CD8-positive, alpha-beta T cell (primary cell): ENCODE measurements at places on chromosomes 12 and 14.

DNA sequence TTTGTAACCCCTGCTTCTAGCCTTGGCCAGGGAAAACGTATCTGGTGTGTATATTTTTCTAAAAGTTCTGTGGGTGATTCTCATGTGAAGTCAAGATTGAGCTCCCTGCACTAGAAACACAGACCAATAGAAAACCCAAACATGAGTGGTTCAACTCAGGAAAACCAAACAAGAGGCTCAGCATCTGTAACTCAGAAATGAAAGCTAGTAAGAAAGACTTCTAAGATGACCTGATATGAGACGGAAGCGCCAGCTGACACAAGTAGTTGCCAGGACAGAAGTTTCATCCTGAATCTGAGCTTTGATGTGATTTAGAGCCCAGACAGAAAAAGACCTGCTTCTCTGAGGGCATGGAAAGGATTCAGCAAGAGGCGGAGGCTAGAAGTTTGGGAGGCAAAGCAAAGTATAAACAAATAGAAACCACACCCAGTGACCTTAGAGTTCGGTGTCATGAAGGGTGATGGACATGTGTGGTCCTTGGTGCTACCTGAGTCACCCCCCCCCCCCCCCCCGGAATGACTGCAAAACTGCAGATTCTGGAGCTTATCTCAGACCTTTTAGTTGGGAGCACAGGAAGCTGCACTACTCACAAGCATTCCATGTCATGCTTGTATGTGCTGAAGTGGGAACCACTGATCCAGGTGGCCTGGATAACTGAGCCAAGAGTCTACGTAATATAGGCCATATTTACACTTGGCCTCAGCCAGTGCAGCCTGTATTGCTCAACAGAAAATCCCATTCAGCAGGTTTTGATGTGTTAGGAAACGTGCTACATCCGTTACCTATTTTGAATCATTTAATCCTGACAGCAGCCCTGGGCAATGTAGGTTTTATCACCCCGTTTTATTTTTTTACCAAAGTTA lies 191.3 kb downstream of the ANO6 start:
- no peak for DNase-seq

DNA sequence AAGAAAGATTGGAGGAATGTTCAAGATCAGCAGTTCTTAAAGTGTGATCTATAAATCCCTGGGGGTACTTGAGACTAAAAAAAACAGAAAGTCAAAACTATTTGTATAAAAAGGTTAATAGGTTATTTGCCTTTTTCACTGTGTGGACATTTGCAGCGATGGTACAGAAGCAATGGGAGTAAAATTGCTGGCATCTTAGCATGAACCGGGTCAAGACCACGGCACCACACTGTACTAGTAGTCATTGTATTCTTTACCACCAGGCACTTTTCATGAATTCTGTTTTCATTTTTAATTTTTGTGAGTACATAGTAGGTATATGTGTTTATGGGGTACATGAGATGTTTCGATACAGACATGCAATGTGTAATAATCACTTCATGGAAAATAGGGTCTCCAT lies 126.2 kb downstream of the IPO8 start:
- DNase-seq, result no peak

- no peak for DNase-seq
These were observed 39.5 kb downstream of the PPHLN1 start for GRCh38 chr12:42365486-42365885.

- DNase-seq, result no peak
These were observed 25.3 kb downstream of the IGF1 start for GRCh38 chr12:102454808-102455760.

- no peak for DNase-seq
These were observed 90.8 kb downstream of the LGMN start for GRCh38 chr14:92657457-92658142.

- no peak for DNase-seq
These were observed 23.9 kb downstream of the FAM181A start for GRCh38 chr14:93950948-93951634.

GRCh38 chr12:2138871-2139308 lies 86.1 kb downstream of the CACNA1C start:
- no peak for DNase-seq

- no peak for DNase-seq
These were observed 141.3 kb upstream of the HIF1A start for GRCh38 chr14:61553730-61554641.

- DNase-seq, result no peak
These were observed 56.0 kb downstream of the ELK3 start for GRCh38 chr12:96250119-96250685.

DNA sequence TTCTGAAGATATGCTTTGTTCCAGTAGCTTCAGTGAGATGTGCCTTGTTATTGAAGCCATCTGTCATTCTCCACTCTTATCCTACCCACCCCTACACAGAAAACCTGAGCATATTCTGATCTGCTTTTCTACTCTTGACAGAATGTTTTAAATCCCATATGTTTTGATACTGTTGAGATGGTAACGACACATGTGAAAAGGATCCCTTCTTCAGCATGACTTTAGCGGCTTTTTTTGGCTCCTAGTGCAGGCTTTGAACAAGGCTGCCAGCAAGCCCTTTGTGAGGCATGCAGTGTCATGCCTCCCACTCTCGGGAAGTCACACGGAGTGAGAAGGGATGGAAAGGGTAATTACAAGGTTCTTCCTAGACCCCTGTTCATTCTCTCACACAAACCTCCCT lies 228.8 kb upstream of the RGS6 start:
- DNase-seq, result no peak

DNA sequence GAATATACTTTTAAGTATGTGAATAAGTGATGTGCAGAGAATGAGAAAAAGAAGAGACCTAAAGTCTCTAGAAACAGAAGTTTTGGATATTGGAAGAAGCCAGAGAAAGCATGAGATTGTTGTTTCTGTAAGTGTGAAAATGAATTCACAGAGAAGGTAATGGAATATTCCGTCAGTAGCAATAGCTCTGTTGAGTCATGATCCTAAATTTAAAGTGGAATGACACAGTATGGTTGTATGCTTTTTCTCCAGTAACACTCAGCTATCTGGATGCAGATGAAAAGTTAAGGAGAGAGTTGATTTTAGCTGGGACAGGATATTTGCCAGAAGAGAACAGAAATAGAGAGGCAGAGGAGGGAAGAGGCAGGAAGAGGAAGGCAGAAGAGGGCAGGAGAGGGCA lies 1166.3 kb downstream of the GALC start:
- no peak for DNase-seq

DNA sequence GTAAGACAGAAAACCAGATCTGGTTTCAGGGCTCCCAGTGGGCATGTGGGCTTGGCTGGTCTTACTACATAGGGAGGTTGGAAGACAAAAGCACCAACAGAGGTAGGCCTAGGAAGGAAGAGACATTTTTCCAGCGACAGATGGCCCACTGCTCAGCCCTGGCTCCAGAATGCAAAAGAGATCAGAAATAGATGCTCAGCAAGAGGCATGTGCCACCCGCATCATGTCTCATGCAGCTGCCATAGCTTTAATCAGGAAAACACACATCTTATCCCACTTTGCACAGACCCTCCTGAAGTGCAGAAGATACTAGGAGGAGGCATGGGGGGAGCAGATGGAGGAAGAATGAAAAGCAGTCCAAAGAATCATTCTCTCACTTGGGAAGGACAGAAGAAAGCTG lies 25.3 kb downstream of the VASH1 start:
- DNase-seq, result no peak

- DNase-seq, result no peak
These were observed 348.4 kb downstream of the BCL11B start for GRCh38 chr14:98923596-98923995.

- peak; percentile 60 for DNase-seq
These were observed 39.4 kb upstream of the PPP2R5C start for GRCh38 chr14:101721951-101722661.

DNA sequence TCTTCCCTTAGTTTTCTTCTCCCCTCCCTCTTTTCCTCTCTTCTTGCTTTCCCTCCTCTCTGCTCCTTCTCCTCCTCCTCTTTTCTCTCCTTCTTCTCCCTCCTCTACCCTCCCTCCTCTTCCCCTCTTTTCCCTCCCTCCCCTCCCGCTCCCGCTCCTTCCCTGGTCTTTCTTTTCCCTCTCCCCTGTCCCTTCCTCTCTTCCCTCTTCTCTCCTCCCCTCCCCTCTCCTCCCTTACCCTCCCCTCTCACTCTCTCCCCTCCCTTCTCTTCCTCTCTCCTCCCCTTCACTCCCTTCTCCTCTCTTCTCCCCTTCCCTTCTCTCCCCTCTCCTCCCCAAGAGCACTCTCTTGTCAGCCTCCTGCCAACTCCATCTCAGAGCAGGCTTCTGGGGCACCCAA lies 17.4 kb upstream of the FBXO21 start:
- DNase-seq, result no peak

DNA sequence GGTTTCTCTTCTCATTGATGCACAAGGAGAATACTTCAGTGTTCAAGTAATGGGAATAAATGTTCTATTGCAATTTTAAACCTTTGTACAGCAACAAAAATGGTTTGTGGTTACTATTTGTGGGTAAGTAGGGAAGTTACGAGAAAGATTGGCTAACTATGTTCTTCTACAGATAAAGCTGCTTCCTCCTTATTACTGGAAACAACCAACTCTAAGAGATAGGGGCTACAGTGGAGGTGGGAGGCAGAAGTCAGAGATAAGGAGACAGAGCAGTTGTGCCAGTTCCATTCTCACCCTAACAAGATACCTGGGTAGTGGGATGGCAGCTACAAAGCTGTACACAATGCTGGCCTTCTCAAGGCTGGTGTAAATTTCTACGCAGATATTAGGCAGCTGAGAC lies 16.2 kb downstream of the NOXRED1 start:
- DNase-seq, result no peak

DNA sequence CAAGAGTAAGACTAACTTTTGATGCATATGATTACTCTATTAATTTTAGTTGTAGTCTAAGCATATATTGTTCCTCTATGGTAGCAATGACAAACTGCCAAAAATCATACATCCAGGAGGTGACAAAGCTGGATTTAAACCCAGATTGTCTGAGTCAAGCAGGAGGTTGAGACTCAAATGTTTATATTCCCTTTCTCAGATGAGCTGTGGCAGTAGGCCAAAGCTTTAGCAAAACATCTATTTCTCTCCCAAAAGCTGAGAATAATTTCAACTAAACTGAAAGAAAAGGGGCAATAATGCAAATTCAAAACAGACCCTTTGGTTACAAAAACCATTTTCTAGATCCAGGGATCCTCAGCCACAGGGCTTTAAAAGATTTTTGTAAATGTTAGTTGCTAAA lies 173.6 kb downstream of the SEC23A start:
- no peak for DNase-seq

DNA sequence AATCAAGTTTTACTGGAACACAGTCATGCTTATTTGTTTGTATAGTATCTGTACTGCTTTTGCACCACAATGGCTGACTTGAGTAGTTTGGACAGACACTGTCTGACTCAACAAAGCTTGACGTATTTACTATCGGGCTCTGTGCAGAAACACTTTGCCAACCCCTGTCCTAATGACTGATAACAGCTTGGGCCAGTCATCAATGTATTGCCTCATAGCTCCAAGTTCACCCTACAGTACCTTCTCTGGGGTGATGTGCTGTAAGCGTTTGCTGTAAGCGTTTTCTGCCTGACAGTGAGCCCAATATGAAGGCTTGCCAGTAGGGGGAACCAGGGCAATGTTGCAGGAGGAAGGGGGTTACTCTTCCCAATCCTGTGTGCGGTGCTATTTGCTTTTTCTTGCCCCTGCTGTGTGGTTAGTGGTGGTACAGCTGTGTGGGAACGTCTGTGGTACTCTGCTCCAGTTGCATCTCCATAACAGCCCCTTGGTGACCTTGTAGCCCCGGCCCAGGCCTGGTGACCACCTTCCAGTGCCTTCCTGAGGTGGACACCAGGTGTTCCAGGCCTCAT lies 5.4 kb upstream of the CCDC177 start:
- no peak for DNase-seq

- no peak for DNase-seq
These were observed 17.1 kb upstream of the SLC6A12 start for GRCh38 chr12:230925-231671.

DNA sequence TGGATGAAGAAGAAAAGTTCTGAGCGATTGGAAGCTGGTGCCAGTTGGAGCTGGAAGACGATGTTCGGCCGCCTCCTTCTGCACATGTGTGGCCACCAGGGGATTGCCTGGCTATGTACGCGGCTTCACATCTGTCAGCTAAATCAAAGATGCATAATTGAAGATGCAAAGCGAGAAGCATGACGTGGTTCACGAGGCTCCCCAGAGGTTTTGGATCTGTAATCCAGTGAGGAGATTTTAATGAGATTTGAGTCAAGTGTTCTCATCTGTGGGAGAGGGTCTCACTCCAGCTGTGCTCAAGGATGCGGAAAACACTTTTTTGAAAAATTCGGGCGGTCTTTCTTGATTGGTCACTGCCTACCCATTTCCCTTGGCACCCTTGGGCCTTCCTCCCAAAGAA lies 94.6 kb downstream of the PAX9 start:
- no peak for DNase-seq

GRCh38 chr12:118337194-118337838 lies 35.4 kb downstream of the TAOK3 start:
- DNase-seq, result no peak

DNA sequence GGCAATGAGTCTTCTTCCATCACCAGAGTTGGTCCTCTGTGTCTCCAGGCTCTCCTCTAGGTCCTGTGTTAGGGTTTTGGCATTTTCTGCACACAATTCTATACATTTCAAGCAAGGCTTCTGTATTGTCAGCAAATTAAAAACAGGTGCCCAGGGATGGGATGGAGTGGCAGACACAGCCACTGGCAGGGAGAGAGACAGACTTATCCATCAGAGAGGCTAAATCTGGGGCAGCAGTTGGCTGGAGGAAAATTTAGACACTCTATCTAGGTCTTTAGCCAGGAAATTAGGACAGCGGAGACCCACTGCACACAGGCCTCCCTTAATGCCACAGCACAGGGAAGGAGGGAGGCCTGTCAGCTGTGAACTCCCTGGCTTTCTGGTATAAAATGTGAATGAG lies 20.2 kb downstream of the PLEKHD1 start:
- DNase-seq, result no peak

DNA sequence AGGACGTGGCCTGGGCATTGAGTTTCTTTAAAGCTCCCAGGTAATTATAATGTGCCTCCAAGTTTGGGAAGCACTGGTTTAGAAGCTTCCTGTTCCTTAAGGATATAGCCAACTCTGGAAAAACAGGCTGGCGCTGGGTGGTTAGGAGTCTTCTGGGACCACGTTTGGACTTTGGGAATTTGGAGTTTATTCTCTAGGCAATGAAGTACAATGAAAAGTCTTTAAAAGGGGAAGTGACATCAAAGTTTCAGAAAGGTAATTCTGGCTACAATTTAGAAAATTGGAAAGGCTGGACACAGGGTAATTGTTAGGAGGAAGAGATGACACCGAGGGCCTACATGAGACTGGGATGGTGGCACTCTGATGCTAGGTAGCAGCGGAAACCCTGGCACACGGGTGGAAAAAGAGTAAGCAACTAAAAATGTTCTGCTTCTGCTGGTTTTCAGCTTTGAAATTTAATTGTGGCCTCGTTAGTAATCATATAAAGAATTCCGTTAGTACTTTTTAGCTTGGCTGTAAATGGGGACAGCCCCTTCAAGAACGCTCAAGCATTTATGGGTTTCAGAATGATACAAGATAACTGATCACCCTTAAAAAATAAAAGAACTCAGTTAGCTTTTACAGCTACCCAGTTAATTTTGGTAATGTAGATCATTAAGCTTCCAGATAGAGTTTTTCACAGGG lies 12.7 kb upstream of the DCP1B start:
- DNase-seq, result no peak

- no peak for DNase-seq
These were observed 34.0 kb downstream of the ALG10B start for GRCh38 chr12:38350342-38351174.
